Gastrocnemius medialis (tissue), 4 donors: ENCODE measurements at places on chromosomes 3 and 15. TPM values are rescaled to one million over a fixed set of nuclear protein-coding genes. Genes with fewer than 3 reads are reported as not detected.

FOXL2 gene
- total RNA-seq, result not detected

TMIE gene
- 0.22 TPM for total RNA-seq

COMMD2 gene
- 10.0 TPM for total RNA-seq

CACNA2D3 gene
- total RNA-seq, result 4.7 TPM

TJP1 gene
- total RNA-seq, result 47.2 TPM

CTXND1 gene
- 0.07 TPM for total RNA-seq

ANKRD34C gene
- total RNA-seq, result not detected

ATP13A4 gene
- total RNA-seq, result not detected

INKA1 gene
- total RNA-seq, result 10.9 TPM

CLDN16 gene
- total RNA-seq, result not detected

IDH3A gene
- 202 TPM for total RNA-seq

TRIM59 gene
- total RNA-seq, result 0.55 TPM

CPNE9 gene
- total RNA-seq, result not detected

LRRN1 gene
- 6.8 TPM for total RNA-seq

ABHD17C gene
- not detected for total RNA-seq

WDR82 gene
- 64.9 TPM for total RNA-seq

GOLGA8S gene
- total RNA-seq, result not detected

XYLB gene
- total RNA-seq, result 1.1 TPM

NCEH1 gene
- total RNA-seq, result 7.4 TPM

COL8A1 gene
- 2.2 TPM for total RNA-seq

SEMA3G gene
- 12.1 TPM for total RNA-seq

CKMT1B gene
- total RNA-seq, result 0.46 TPM

FANCD2OS gene
- not detected for total RNA-seq

DAZL gene
- not detected for total RNA-seq

SAXO2 gene
- total RNA-seq, result not detected

ROBO2 gene
- total RNA-seq, result not detected

CYB561D2 gene
- total RNA-seq, result 17.9 TPM

SYNPR gene
- not detected for total RNA-seq

LSAMP gene
- 0.07 TPM for total RNA-seq

GNB5 gene
- total RNA-seq, result 3.1 TPM

SLC25A38 gene
- total RNA-seq, result 50.0 TPM

TLR9 gene
- total RNA-seq, result 0.41 TPM

CCDC39 gene
- 1.2 TPM for total RNA-seq

PROK2 gene
- total RNA-seq, result not detected

SLC38A3 gene
- 8.9 TPM for total RNA-seq

STAC gene
- 1.5 TPM for total RNA-seq

SCAMP5 gene
- total RNA-seq, result 0.47 TPM

FSD2 gene
- 6.9 TPM for total RNA-seq

PPP1R14D gene
- total RNA-seq, result not detected

DIPK2A gene
- total RNA-seq, result 14.1 TPM

APOD gene
- 608 TPM for total RNA-seq

CD200 gene
- 0.35 TPM for total RNA-seq
